ENCODE measurements at places on chromosomes 6 and 20.

DNA sequence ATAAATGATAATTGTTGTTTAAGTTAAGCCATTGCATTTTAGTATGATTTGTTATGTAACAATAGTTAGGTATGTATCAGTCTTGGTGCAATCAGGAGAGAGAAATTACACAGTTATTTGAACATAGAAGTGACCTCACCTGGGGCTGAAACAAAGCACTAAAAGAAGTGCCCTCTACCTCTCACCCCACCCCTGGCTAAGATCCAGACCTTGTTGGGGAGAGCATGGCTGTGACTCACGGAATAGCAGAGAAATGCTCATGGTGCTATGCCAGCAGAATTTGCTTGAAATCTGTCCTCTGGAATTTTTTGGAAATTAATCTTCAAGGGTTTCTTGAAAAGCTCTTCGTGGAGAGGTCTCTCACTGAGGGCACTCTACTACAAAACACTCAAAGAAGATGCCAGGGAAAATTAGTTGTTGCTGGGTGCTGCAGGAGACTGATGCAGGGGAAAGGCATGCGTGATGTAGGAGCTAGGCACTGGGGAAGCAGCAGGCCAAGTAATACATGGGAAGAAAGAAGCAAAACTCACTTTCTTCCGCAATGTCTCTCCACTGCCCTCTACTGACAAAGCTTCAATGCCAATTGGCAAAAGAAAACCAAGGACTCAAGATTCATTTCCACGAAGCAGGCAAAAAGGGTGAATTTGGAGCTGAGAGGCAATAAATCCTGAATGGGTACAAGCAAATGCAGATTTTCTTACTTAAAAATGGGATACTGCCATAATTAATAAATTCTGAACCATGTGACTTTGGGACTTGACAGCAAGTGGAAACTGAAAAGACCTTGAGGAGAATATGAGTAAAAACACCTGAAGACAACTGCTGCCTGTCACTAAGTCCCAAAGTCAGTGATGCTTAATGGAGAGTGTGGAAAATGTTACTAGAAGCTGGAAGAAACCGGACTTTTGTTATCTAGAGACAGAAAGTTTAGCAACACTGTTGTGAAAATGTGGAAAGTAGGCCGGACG, 136.3 kb upstream of the ZNF184 start:
- DNase-seq = peak; percentile 68

GRCh38 chr20:25061821-25062530, 4.0 kb upstream of the ACSS1 start:
- no peak for DNase-seq

- no peak for DNase-seq
Observed at GRCh38 chr6:127533736-127534135, 14.6 kb upstream of the MTCL3 start.

DNA sequence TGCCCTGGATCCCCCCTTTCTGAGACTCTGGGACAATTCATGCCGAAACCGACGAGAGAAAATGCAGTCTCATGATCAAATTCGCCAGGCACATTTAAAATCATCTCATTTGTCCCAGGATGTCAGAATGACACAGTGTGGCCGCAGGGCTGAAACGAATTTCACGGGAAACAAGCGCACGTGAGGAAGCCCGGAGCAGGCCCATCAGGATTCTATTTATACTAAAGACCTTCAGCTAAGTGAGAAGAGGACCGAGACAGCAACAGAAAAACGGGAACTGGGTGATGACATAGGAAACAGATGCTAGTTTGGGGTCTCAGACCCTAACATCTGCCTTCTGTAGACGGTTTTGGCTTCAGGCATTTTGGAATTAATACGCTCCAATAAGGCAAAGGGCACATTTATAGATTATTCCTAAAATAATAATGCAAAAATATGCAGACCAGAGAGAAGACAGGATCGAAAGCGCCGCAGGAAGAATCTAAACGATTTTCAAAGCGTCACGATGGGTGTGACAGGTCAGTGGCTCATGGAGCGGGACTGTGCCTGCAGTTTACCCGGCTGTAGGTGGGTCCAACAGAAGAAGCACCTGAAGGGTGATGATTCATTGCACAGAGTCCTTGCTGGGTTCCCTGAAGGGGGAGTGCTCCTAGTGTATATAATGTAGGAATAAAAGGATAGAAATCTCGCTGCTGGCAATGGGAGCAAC, 80.8 kb upstream of the MPC1 start:
- peak; percentile 97 for DNase-seq

GRCh38 chr6:142929751-142930358, 15.1 kb downstream of the HIVEP2 start:
- no peak for DNase-seq

DNA sequence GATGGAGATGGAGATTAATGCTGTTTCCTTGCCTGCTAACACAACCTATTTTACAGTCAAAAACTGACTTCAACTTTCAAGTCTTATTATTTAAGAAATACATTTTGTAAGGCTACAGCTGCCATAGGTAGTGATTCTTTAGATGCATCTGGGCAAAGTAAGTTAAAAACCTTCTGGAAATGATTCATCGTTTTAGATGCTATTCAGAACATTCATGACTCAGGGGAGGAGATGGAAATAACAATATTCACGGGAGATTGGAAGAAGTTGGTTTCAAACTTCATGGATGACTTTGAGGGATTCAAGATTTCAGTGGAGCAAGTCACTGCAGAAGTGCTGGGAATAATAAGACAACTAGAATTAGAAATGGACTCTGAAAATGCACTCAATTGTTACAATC, 174.9 kb upstream of the GGTLC1 start:
- no peak for DNase-seq

DNA sequence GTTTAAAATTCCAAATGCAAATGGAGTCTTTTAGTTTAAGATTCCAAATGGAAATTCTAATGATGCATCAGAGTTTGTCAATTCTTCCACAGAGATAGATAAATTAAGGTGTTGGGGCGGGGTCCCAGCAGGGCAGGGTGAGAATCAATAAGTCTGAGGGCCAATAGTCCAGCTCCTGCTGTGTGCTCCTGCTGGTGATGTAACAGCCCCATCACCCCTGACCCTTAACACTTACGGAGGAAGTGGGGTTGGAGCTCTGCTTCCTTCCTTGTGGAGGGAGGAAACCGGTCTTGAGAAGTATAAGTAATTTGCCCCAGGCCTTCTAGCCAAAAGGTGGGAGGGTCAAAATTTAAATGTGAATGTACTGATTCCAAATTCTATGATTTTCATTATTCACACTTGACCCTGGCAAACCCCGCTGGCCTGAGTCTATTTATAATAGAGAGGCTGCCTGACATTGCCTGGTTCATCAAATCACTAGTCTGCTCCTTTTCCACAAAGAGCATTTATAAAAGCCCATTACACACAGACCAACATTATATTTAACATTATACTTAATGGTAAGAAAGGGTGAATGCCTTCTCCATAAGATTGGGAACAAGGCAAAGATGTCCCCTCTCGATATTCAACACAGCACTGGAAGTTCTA, 17.2 kb downstream of the ZBTB2 start:
- DNase-seq = no peak

- no peak for DNase-seq
Observed at GRCh38 chr6:125597411-125598253, 151.8 kb upstream of the HEY2 start.

GRCh38 chr20:47286681-47287080, 69.8 kb downstream of the ZMYND8 start:
- DNase-seq = no peak

GRCh38 chr20:48178633-48179032, 393.4 kb upstream of the SULF2 start:
- no peak for DNase-seq

- no peak for DNase-seq
Observed at GRCh38 chr6:118529756-118530155, 18.3 kb upstream of the PLN start.

DNA sequence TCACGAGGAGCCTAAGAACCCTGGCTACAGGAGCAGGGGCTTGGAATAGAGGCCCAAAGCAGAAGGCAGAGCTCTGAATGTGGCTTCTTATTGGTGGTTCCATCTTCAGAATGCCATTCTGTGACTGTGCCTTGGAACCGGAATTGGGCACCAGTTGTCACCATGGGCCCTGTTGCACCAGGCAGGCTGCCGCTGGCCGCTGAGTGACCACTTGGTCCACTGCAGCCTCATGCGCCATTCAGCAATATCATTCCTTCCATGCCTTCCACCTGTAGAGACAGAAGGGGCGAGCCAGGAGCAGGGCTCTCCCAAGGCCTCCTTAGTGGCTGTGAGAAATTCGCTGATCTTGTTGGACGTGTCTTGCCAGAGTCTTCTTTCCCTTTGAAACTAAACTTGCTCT, 270.3 kb upstream of the CHD6 start:
- no peak for DNase-seq

GRCh38 chr6:4666886-4667513, 109.2 kb upstream of the CDYL start:
- DNase-seq = no peak

DNA sequence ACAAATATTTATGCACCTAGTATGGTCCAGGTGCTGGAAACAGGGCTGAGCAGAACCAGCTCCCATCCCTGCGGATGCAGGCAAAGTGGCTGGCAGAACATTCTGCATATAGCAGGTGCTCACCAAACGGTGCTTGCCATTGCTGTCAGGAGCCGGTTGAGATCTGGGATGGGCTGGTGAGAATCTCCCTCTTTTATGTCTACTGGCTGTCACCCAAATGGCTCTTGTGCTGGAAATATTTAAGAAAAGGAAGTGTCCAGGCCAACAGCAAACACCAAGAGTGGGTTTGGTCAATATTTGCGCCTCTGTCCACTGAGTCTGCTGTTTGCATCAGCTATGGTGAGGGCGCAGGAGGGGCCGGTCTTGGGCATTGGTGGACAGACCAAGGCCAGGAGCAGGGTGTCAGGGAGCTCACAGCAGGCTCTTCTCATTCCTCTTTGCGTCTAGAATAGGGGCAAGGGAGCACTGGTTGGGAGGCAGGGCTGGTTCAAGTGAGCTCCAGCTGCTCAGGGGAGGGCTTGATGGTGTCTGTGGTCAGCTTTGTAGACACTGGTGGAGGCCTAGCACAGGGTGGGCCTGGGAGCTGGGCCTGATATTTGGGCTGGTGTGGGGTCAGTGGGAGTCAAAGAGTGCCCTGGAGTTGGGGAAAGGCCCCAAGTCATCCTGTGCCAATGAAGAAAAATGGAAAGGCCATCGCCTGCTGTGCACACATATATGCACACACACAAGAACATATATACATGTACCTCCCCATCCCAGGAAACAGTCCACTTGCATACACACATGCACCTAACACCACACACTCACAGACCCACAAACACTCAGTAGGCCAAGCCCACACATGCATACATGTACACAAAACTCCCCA, 1.4 kb upstream of the BPIFB2 start:
- DNase-seq = no peak

DNA sequence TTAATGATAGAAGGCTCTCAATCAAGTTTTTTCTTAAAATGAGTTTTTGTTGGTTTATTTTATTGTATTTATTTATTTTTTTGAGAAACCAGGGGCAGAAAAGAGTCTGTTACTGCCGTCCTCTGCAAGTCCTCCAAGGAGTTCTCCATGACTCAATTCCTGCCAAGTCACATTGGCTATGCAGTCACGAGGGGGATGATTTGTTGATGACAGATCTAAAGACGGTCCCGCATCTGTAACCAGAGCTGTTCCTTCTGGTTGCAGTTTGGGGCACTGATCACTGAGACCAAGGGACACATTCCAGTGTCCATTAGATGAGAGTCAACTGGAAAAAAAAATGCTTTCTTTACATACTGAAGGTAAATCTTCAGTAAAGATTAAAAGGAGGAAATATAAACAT, 13.9 kb upstream of the TSHZ2 start:
- no peak for DNase-seq

DNA sequence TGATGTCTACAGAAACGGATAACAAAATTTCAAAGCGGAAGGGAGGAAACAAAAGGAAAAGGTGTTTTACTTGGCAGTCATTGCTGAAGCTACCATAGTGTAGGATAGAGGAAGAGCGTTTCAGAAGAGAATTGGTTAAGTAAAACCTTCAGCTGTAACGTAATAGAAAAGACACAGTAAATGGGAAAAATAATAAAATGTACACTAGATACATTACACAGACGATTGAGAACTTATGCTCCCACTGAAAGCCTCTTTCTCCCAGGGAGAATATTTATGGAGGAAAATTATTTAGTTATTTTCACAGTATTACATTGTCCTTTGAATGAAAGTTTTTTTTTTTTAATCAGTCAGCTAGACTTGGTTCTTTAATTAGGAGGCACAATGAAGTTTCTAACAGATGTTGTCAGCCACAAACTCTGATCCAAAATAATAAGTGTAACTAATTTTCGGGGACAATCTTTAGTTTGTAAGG, 90.7 kb upstream of the PRDM1 start:
- no peak for DNase-seq

DNA sequence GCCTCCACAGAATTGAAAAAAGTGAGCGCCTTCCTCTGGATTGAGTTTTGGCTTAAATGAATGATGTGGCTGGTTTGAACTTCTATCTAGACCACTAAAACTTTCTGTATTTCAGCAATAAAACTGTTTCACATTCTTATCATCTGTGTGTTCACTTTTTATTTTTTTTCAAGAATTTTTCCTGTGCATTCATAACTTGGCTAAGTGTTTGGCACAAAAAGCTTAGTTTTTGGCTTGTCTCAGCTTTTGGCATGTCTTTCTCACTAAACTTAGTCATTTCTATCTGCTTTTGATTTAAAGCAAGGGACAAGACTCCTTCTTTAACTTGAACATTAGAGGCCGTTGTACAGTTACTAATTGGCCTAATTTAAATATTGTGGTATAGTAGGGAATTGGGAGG, 1015.1 kb downstream of the EPHA7 start:
- no peak for DNase-seq

DNA sequence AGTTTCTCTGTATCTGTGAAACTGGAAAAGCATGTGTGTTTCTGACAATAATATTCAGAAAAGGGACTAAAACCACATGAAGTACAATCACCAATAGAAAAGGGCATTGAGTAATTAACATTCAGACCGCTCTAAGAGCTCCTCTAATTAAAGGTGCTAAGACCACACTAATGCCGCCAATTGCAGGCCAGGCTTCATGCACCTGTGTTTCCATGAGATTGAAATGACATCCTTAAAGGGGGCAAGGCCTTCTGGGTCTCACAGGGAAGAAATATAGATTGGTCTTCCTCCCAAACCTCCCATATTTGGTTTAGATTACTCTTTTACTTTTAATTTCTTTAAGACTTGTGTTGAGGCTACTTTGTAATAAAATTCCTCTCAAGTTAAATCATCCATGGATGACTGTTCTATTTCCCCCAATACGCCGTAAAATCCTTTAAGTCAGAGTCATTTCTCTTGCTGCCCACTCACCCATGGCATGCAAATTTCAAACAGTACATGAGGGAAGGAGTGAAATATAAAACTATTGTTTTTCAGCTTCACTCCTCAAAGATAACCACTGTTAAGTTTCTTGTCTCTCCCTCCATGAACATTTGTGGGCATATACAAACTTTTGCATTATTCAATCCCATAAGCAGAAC, 110.6 kb downstream of the UBE3D start:
- no peak for DNase-seq

DNA sequence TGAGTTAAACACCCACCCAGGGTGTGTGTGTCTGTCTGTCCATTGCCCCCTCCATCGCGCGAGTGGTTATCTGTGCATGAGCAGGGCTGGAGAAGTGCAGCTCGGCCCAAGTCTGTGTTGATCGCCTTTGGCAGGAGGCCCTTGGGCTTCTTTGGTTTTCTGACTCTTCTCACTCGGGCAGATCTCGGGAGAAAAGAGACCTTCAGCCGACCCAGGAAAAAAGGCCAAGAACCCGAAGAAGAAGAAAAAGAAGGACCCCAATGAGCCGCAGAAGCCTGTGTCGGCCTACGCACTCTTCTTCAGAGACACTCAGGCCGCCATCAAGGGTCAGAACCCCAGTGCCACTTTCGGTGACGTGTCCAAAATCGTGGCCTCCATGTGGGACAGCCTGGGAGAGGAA, 132.9 kb downstream of the JPH2 start:
- DNase-seq = no peak

Measured in Kasumi-1 (cell line).